ENCODE measurements at places on chromosomes 7 and 10.

DNA sequence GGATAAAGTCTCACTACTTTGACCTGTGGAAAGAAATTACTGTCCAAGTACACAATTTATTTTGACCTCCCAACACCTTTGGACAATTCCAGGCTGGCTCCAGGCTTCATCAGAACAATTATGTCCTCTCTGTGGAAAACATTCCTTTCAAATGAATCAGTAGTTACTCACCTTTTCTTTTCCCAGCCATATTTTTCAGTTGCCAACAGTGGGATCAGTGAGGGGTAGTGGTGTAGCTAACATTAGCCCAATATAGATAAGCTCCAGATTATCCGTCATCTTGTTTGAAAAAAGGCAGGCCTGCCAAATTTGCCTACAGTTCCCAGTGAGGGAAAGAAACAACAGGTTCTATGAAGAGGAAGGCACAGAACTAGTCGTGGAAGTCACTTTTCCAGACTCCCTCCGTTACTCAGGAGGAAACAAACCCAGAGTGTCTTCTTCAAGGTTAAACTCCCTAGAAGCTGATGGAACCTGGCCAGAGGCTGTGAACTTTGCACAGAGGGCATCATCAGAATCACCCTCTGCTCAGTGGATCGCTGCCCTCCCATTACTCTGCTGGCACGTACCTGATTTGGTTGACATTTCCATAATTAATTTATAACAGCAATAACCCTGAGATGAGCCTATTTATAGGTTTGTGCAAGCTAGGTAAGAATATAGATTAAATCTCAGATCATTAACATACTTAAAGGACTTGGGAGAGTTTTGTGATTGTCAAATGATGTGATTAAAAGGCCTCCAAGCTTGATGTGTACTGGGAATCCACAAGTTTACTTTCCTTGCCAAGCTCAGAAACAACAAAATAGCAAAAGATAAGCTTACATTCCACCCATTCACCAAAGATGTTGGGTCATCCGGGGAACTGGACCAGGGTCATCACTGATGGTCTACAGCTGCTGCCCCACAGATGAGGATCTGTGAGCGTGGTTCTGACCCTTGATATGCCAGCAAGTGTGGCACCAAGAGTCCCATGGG, 654.6 kb upstream of the GALNT17 start:
- no peak overlapping the region for H3K4me3 ChIP-seq
- no peak overlapping the region for H3K27ac ChIP-seq
- no peaks in the 10 kb centered on the region for H3K27me3 ChIP-seq
- DNase-seq = no peak
- H3K36me3 ChIP-seq = no peaks in the 10 kb centered on the region

DNA sequence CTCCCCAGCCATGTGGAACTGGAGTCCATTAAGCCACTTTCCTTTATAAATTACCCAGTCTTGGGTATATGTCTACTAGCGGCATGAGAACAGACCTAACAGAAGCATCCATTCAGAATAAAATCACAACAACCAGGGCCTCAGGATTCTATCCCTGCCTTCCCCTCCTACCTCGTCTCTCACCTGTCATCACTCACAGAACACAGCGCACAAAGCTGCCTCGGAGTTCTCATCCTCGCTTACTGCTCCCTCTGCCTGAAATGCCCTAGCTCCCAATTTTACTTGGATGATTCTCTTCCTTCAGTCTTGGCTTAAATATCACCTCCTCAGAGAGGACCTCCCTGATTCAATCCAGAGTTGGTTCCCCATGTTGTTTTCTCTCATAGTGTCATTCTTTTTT, 70.7 kb upstream of the AFAP1L2 start:
- H3K4me3 ChIP-seq = no peak overlapping the region
- no peaks in the 10 kb centered on the region for H3K27me3 ChIP-seq

DNA sequence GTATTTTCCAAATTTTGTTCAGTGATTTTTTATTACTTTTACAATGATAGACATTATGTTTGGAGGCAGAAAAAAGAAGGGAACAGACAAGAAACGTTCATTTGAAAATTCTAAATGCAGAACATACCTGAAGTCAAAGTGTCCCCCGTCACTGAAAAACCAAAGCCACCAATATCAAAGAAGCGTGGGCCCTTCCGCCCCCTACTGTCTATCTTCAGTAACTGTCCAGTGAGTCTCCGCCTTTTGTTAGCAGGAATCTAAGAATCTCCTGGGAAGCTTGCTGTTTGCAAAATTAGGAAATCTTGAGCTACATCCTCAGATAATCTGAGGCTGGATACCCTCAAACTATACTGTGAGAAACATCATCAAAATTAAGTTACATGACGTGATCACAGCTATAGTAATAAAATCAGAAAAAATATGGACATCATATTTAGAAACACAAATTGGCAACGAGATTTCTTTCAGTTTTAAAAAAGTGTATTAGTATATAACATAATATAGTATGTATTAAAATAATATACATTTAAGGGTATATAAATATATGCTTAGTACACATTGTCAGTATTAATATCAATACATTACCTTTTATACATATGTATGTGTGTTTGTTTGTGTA, 169.3 kb upstream of the AKR1E2 start:
- peaks cover 16% of the 10 kb centered on the region for H3K4me1 ChIP-seq
- no peak overlapping the region for H3K4me3 ChIP-seq
- no peaks in the 10 kb centered on the region for H3K27me3 ChIP-seq

DNA sequence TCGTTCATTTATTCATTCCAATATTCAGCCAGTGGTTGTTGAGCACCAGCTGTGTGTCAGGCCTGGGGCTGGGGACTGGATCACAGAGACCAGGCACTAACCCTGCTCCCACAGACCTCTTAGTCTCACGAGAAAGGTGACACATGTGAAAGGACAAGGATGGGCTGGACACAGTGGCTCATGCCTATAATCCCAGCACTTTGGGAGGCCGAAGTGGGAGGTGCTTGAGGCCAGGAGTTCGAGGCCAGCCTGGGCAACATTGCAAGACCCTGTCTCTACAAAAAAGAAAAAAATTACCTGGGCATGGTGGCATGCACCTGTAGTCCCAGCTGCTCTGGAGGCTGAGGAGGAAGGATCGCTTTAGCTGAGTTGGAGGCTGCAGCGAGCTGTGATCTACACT, 105.9 kb upstream of the SDK1 start:
- no peak for DNase-seq
- no peaks in the 10 kb centered on the region for H3K36me3 ChIP-seq
- no peaks in the 10 kb centered on the region for H3K27me3 ChIP-seq

GRCh38 chr7:116583653-116584052, 58.8 kb downstream of the CAV1 start:
- peaks cover 6% of the 10 kb centered on the region for H3K4me1 ChIP-seq
- no peaks in the 10 kb centered on the region for H3K27me3 ChIP-seq
- H3K4me3 ChIP-seq = no peak overlapping the region

DNA sequence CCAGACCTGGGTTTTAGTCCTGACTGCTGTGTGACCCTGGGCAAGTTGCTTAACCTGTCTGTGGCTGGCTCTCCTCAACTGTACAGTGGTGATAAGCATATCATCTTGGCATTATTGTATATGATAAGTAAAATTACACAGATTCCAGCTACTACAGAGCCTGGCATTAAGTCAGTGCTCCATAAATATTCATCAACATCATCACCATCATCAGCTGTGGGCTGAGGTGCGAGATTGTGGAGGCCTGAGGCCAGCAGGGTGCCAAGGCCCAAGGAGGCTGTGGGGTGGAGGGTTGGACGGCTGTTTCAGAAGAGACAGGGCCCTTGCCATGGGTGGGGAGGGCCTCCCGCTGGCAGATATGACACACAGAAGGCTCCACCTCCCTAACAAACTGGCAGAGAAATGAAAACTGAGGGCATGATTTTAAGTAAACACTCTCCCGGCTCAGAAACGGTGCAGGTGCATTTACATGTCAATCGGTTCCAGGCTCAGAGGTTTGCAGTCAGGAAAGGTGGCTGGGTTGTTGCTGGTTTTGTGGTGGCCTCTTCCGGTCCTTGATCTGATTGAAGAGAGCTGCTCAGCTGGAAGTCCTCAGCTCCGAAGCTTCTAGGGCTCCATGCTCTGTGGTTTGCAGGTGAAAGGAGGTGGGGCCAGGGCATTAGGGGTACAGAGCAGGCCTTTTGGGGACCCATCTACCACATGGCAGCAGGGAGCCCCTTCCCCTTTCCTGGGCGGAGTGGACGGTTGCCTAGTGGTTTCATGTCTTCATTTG, 10.2 kb downstream of the CRYGN start:
- DNase-seq = no peak
- H3K4me1 ChIP-seq = no peaks in the 10 kb centered on the region
- no peaks in the 10 kb centered on the region for H3K36me3 ChIP-seq
- no peaks in the 10 kb centered on the region for H3K27me3 ChIP-seq
- H3K27ac ChIP-seq = no peak overlapping the region

GRCh38 chr7:158527915-158528502, 59.6 kb downstream of the PTPRN2 start:
- H3K27ac ChIP-seq = no peak overlapping the region
- H3K4me3 ChIP-seq = no peak overlapping the region
- peaks cover 3% of the 10 kb centered on the region for H3K27me3 ChIP-seq
- no peak for DNase-seq

DNA sequence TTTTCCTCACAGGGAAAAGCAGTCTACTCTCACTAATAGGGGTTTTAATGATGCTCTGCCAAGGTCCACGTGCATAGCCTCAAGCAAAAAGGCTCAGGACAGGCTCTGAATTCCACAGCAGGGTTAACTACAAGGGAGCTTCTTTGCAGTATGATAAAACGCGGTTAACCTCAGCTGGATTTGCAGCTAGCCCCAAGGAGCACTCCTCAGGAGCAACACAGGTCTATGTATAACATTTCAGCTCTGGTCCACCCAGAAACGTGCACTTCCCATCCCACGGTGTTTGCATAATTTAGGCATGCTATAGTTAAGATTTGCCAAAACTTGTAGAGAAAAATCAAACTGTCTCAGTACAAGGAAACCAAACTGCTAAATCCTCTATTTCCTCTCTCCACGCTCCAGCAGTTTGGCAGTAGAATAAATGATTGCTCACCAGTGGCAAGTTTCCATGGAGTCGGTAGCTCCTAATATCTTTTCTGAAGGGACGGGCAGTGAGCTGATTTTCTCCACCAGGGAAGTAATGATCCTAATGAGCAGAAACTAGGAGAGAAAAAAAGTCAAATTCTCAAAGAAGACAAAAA, 13.1 kb upstream of the ASB4 start:
- H3K27ac ChIP-seq = no peak overlapping the region
- H3K27me3 ChIP-seq = no peaks in the 10 kb centered on the region
- no peak for DNase-seq
- no peaks in the 10 kb centered on the region for H3K36me3 ChIP-seq

- no peak for DNase-seq
- H3K36me3 ChIP-seq = no peaks in the 10 kb centered on the region
- no peak overlapping the region for H3K27ac ChIP-seq
Measured at GRCh38 chr10:132551808-132552130, 14.2 kb downstream of the INPP5A start.

- no peak overlapping the region for H3K4me3 ChIP-seq
- peaks cover 26% of the 10 kb centered on the region for H3K4me1 ChIP-seq
- no peaks in the 10 kb centered on the region for H3K36me3 ChIP-seq
- DNase-seq = peak; percentile 45
Measured at GRCh38 chr10:122468926-122469781, 7.8 kb downstream of the HTRA1 start.

DNA sequence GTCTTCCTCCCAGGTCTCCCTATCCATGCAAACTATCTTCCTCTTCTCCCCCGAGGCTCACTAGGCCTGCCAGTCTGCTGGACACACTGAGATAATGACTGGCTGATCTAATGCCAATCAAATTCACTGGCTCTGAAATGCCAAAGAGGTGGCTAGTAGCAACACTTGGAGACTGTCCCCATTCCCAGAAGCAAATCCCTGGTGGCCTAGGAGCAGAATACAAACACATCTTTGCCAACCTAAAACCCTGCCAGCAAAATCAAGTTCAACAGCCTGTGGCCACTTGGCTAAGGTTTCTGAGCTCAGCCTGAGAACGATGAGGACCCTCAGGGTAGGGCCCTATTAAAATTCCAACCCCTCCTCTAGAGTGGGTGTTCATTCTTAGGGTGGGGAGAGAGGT, 46.6 kb downstream of the SH3PXD2A start:
- H3K4me1 ChIP-seq = peaks cover 38% of the 10 kb centered on the region
- H3K36me3 ChIP-seq = no peaks in the 10 kb centered on the region
- H3K27ac ChIP-seq = no peak overlapping the region
- DNase-seq = no peak
- H3K4me3 ChIP-seq = no peak overlapping the region

DNA sequence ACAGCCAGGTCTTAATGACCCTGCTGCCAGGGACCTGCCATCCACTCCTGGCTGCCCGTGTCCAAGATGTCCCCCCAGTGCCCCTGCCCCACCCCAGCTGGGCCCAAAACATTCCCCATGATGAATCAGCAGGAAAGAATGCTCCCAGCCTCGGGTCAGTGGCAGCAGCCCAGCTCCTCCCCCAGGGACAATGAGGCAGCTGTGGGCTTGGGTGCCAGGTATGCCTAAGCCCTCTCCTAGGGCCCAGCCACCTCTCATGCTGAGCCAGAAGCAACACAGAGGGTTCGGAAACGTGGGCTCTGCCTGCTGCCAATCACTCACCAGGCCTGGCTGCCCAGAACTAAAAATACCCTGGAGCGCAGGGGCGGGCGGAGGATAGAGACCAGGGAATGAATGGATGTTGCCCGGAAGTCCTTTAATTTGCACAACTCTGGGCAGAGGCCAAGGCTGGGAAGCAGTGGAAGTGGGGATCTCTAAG, 1.5 kb upstream of the LOXL4 start:
- H3K27ac ChIP-seq = peak overlapping the region; percentile 77
- H3K36me3 ChIP-seq = no peaks in the 10 kb centered on the region
- no peak overlapping the region for H3K4me3 ChIP-seq
- peaks cover 36% of the 10 kb centered on the region for H3K4me1 ChIP-seq

GRCh38 chr10:104844073-104844472, 203.0 kb downstream of the SORCS3 start:
- no peaks in the 10 kb centered on the region for H3K27me3 ChIP-seq
- no peaks in the 10 kb centered on the region for H3K36me3 ChIP-seq
- no peaks in the 10 kb centered on the region for H3K4me1 ChIP-seq
- no peak overlapping the region for H3K27ac ChIP-seq
- no peak for DNase-seq
- no peak overlapping the region for H3K4me3 ChIP-seq

GRCh38 chr7:38335128-38335491, 61.7 kb upstream of the TARP start:
- no peak overlapping the region for H3K4me3 ChIP-seq
- H3K36me3 ChIP-seq = no peaks in the 10 kb centered on the region
- no peak overlapping the region for H3K27ac ChIP-seq
- no peaks in the 10 kb centered on the region for H3K27me3 ChIP-seq

DNA sequence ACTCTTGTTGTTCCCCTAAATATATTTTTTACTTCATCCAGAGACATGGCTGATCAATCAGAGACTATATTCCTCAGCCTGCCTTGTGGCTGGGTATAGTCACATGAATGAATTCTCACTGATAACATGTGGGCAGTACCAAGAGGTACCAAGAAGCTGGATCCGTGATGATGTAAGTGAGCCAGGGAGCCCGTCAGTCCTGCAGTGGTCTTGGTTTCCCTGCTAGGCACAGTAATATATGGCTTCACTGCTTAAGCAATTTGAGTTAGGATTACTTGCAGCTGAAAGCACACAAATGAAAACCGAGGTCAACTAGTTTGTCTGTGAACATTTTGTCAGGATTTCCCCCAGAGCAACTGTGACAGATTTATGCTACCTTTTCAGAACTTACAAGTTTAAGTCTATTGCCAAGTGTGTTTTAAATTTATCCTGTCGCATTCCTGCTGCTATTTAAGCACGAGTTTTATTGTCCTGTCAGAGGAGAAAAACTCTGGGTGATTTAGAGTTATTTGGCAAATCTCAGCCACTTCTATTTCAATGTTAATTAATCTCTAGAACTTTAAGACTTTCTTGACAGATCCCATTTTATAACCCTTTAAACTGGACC, 381.8 kb downstream of the PHF14 start:
- H3K27ac ChIP-seq = no peak overlapping the region
- no peaks in the 10 kb centered on the region for H3K27me3 ChIP-seq
- no peaks in the 10 kb centered on the region for H3K36me3 ChIP-seq
- no peaks in the 10 kb centered on the region for H3K4me1 ChIP-seq
